Activated B cell treated with CpG ODN at 0.5 μM for 24 hours (primary cell): ENCODE measurements at places on chromosomes 1 and 21. TPM values are rescaled to one million over a fixed set of nuclear protein-coding genes. Genes with fewer than 3 reads are reported as not detected.

DNA sequence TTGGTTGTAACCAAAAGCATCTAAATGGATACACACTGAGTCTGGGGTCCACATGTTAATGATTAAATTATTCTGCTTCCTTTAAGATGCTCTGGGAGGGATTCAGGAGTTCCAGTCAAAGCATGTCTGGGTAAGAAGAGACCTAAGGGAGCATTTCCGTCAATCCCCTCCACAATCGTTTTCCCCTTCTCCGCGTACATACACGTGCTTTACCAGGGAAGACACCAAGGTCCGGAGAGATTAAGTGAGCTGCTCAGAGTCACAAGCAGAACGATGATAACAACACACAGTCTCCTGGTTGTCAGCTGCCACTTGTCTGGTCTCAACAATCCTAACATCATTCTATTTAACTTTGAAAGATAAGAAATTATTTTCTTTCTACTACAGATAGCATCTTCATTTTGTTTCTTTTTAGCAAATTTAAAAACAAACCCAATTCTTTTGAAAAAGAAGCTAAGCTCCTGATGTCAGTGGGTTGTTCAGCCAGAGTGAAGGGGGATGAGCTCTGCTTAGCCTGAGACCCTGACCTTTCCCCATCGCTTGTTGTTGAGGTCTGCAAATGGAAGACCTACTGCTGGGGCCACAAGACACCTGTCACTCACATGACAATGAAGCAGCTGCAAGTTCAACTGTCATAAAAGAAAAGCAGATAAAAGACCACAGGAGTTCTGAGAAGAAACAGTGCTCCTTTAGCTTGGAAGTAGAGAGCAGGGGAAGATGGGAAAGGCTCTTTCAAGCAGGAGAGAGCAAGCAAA, 4.5 kb downstream of the PAFAH2 start:
- no peak for DNase-seq
- no peaks in the 10 kb centered on the region for H3K27me3 ChIP-seq
- peaks cover 18% of the 10 kb centered on the region for H3K4me1 ChIP-seq
- no peak overlapping the region for H3K4me3 ChIP-seq

DNA sequence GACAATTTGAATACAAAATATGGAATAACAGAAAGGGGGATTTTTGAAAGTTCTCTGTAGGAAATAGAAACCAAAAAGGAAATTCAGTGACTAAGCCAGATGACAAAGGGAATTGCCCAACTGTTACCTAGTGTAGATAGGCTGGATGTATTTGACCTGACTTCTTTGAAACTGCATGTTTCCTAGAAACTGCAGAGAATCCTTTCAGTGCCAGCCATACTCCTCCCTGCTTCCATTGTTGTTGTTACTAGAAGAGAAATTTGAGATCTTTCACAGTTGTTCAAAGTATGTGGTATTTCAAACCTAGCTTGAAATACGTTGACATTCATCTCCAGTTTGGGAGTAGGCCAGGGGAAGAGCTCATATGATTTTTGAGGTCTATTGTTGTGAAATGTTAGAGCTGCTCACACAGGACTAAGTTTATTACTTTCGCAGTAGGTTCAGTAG, 1.8 kb upstream of the GBP5 start:
- DNase-seq, result no peak
- peak overlapping the region; percentile 86 for H3K27ac ChIP-seq
- H3K4me3 ChIP-seq, result peak overlapping the region; percentile 71
- H3K36me3 ChIP-seq, result peaks cover 4% of the 10 kb centered on the region
- H3K27me3 ChIP-seq, result no peaks in the 10 kb centered on the region

The ZNF593 gene
- 36.0 and 37.1 TPM in 2 replicates for total RNA-seq

The C1orf185 gene
- total RNA-seq, result not detected in 2 replicates

- no peaks in the 10 kb centered on the region for H3K27me3 ChIP-seq
- DNase-seq, result no peak
- no peaks in the 10 kb centered on the region for H3K36me3 ChIP-seq
- H3K27ac ChIP-seq, result no peak overlapping the region
- no peaks in the 10 kb centered on the region for H3K4me1 ChIP-seq
Measured at GRCh38 chr1:239951511-239952140, 140.1 kb upstream of the FMN2 start.

- no peak for DNase-seq
- no peaks in the 10 kb centered on the region for H3K36me3 ChIP-seq
- no peak overlapping the region for H3K27ac ChIP-seq
- no peak overlapping the region for H3K4me3 ChIP-seq
Measured at GRCh38 chr21:35658242-35658641, 402.1 kb downstream of the SETD4 start.

- H3K36me3 ChIP-seq, result no peaks in the 10 kb centered on the region
- no peak overlapping the region for H3K4me3 ChIP-seq
- no peak for DNase-seq
- no peaks in the 10 kb centered on the region for H3K4me1 ChIP-seq
- no peak overlapping the region for H3K27ac ChIP-seq
- peaks cover 2% of the 10 kb centered on the region for H3K27me3 ChIP-seq
Measured at GRCh38 chr1:5389101-5389885, 602.9 kb downstream of the NPHP4 start.

DNA sequence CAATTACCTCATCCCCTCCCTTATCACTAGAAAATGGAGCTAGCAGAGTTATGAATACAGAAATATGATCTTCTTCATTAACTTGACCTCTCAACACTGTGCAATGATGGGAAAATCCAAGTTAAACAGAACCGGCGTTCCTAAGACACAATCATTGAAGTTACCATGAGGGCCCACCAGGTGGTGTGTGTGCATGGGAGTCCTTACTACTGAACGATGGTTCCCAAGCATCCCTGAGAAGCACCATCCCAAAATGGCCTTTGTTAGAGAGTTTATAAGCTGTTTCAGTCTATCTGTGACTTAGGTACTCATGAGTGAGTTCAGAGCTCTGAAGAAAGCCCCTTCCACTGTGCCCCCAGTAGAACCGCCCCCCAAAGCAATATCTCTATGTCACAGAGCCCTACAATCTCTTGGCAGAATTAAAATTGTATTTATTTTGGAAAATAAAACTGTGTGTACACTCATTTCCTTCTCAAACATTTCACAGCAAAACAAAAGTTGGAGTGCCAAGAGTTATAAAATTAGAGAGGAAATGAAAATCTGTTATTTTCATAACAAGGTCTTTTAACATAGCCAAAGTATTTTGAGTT, 56.8 kb downstream of the PLD5 start:
- peaks cover 9% of the 10 kb centered on the region for H3K27me3 ChIP-seq
- H3K36me3 ChIP-seq, result no peaks in the 10 kb centered on the region
- no peak overlapping the region for H3K27ac ChIP-seq
- no peak for DNase-seq

GRCh38 chr1:53643041-53643880, 95.7 kb downstream of the GLIS1 start:
- H3K27me3 ChIP-seq, result peaks cover 7% of the 10 kb centered on the region
- no peak overlapping the region for H3K4me3 ChIP-seq
- H3K36me3 ChIP-seq, result no peaks in the 10 kb centered on the region
- no peaks in the 10 kb centered on the region for H3K4me1 ChIP-seq
- no peak overlapping the region for H3K27ac ChIP-seq

The AMY2A gene
- total RNA-seq, result not detected in 2 replicates

The ERVH48-1 gene
- total RNA-seq, result not detected in 2 replicates

The FH gene
- 56.0 and 58.3 TPM in 2 replicates for total RNA-seq

The GRHL3 gene
- 0.64 and 0.78 TPM in 2 replicates for total RNA-seq

GRCh38 chr1:157711802-157712201, 11.2 kb upstream of the FCRL3 start:
- peak overlapping the region; percentile 81 for H3K27ac ChIP-seq
- no peak overlapping the region for H3K4me3 ChIP-seq
- H3K4me1 ChIP-seq, result peaks cover 59% of the 10 kb centered on the region
- no peak for DNase-seq

The BRINP3 gene
- total RNA-seq, result not detected in 2 replicates
